ENCODE measurements at places on chromosomes 12 and 14.

GRCh38 chr12:109714141-109714912 lies 702 bp downstream of the FAM222A start:
- peak; percentile 18 for DNase-seq

DNA sequence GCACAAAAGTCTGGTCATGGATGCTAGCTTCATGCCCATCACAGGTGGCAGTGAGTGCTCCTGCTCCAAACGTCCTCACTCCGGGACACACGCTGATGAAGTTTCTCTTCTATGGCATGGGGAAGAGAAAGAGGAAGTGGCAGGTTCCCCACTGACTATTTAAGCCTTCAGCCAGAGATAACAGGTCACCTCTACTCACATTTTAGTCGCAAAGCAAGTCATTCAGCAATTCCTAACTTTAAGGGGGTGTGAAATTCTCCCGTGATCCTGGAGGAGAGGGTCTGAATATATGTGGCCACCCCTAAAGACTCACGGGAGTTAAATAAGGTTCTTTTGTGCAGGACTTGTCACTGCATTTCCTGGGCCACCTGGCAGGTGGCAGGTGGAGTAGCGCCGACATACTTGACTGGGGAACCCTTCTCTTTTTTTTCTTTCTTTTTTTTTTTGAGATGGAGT lies 18.8 kb upstream of the RCOR1 start:
- no peak for DNase-seq

- no peak for DNase-seq
Measured at GRCh38 chr14:67680941-67681340, 6.5 kb upstream of the VTI1B start.

GRCh38 chr12:75699728-75700496 lies 188.5 kb upstream of the KRR1 start:
- DNase-seq = no peak

- DNase-seq = no peak
Measured at GRCh38 chr12:42686514-42687172, 97.1 kb upstream of the PRICKLE1 start.

Data from stimulated activated CD4-positive, alpha-beta T cell treated with anti-CD3 and anti-CD28 coated beads, Interleukin-15, amount 100 ng/mL, for 48 hours (primary cell).